Cerebellar nuclear complex (tissue), 1 donor: ENCODE measurements at places on chromosomes 6 and 20.

- no peak for DNase-seq
Measured at GRCh38 chr6:46509063-46509462, 17.8 kb upstream of the RCAN2 start.

DNA sequence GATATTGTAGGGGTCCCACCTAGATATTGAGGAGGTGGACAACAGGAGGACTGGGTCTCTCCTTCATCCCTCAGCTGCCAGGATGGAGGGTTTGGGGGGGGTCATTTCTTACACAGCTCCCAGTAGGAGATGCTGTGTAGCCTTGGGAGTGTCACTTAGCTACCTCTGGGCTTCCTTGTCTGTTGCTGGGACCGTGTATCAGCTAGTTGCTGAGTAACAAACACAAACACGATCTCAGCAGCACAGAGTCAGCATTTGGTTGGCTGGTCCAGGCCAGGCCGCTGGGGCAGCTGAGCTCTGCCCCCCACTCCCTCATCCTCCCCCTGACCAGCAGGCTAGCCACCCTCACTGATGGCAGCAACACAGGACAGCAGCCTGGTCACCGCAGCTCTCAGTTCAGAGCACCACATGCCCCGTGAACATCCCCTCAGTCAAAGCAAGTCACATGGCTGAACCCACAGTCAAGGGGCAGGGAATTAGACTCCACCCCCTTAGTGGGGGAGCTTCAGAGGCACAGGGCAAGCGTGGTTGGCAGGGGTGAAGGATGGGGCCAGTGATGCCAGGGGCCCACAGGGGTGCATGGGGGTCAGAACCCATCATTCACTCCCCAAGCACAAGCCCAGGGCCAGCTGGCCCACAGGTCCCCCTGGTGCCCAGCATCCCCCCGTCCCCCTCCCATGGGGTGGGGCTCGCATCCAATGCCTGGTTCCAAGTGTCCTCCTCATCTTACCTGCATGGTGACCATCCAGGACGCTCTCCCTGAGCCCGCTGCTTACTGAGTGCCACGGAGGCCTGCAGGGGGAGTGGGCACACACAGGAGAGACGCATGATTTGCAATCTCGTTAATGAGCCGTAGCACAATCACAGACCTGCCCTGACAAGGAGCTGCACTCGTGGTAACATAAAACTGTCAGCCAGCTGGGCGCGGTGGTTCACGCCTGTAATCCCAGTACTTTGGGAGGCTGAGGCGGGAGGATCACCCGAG is 112.4 kb downstream of the TAF4 start:
- no peak for DNase-seq

DNA sequence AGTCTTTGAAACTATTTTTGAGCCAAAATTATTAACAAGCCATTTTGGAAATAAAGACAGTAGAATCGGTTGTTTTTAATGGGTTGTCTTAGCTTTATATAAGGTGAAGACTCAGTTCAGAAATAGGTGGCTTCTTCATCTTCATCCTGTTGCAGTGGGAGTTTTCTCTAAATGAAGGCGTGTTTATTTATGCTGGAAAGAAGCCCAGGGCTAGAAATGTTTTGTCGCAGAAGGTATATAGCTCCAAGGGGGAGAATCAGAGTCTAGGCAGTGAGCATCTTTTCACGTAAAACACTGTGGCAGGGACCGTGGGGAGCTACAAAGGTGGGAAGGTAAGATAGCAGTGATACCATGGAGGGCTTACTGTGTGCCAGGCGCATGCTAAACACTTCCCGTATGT is 34.3 kb downstream of the FARS2 start:
- no peak for DNase-seq

GRCh38 chr6:168219804-168220203 is 99.8 kb downstream of the DACT2 start:
- DNase-seq, result no peak

DNA sequence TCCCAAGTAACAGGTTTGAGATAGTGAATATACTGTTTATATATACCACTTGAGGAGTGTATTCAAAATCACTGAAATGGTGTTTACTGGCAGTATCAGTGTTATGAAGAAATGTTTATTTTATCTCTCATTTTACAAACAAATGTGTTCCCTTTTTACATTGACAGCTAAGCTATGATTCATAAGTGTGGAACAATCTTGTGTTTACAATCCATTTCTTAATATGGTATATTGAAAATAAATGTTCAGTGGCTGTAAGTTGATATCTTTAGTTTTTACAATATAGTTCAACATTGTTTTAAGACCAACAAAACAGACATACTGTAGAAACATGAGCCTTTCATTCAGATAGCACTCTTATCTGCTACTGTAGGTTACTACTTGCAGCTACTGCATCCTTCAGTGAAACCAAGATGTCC is 14.3 kb downstream of the PHF3 start:
- no peak for DNase-seq

DNA sequence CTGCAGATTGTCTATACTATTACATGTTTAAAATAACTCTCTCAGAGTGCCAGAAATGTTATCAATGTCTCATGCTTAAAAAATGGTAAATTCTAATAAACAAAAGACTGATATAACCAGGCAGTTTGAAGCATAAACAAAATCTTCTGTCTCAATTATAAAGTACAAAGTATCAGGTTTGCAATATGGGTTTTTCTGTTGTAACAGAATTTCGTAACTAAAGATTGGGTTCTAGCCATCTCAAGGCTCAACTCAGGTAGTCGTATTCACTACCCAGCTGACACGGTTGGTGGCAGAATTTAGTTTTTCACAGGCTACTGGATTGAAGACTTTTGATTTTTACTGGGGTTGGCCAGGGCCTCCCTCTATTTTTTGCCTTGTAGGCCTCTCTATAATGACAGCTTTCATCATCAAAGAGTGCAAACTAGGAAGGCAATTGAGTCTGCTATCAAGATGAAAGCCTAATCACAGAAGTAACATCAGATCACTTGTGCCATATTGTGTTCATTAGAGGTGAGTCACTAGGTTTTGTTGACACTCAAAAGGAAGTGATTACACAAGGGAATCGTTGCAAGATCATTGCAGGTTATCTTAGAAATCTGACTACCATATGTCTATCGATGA is 3.6 kb downstream of the CYP39A1 start:
- DNase-seq, result no peak

DNA sequence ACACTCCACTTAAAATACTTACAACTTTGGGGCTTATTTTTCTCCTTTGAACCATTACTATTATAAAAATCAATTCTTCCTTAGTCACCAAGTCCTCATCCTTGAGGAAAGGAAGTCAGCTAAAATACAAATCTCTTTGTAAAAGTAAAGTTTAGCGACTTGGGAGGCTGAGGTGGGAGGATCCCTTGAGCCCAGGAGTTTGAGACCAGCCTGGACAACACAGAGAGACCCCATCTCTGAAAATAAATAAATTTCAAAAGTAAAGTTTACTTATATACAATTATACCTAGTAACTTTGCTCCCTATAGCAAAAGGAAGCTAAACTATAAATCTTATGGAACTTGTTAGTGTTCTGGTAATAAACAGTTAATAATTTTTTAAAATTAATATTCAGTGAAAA is 40.4 kb downstream of the MYB start:
- no peak for DNase-seq

DNA sequence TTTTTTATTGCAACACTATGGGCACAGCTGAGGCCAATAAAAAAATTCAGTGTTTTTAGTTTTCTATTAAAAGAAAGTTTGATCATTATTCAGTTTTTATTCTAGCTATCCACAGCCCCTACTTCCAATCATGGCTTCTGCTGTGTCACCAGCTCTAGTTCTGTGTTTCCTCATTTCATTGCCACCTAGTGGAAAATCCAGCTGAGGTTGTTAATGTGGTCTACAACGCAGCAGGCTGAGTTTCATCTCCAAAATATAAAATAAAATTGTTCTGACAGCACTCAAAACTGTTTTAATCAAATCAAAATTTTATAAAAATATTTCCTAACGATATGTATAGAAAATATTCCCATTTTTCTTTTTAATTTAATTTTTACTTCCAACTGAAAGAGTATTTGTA is 13.6 kb downstream of the COL9A1 start:
- DNase-seq, result no peak

DNA sequence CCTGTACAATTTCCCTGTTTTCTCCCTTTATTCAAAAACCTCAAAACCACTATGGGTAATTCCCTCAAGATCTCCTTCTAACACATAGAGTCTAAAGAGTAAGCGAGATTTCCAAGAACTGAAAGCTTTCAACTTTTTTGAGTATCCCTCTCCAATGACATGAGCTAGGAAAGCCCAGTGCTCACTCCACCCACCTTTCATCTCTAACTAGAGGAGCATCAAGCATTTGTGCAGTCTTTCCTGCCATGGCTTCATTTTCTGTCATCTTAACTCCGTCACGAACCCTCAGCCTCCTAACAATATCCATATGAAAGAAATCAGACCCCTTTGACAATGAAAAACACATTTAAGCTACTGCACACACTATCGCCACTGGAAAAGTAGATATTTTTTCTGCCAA is 91.9 kb upstream of the SUPT3H start:
- DNase-seq, result no peak

- no peak for DNase-seq
Measured at GRCh38 chr6:705047-705446, 12.1 kb upstream of the EXOC2 start.

DNA sequence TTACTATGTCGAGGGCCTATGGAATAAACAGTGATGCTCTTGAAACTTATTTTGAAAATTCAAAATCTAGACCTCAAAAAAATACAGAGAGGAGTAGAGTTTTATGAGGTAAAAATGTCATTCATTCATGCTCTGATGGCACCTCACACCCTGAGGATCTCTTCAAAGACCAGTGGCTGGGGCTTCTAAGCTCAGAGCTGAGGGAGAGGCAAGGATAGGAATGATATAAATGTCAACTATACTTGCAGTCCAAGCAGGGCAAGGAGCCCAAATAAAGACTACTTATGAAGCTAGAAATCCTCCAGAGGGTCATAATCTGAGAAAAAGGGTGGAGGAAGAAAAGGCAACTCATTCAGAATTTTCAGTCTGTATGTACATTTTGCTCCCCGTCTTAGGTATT is 136.7 kb upstream of the CARMIL1 start:
- no peak for DNase-seq

GRCh38 chr20:38227420-38228360 is 32.8 kb downstream of the KIAA1755 start:
- DNase-seq, result no peak

DNA sequence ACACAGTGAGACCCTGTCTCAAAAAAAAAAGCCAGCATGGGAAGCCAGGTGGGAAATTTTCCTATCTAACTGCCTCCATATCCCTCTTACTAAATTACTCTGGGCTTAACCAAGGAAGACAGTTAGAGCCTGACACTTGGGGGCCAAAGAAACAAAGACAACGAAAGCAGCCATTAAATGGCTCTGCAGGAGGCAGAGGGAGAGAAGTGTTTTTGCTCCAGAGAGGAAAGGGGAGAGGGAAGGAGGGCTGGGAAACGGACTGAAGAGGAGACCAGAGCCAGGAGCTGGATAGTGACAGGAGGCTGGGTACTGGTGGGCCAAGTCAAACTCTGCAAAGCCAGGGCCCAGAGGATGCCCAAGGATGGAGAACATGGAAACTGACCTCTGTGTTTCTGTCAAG is 10.7 kb upstream of the TGIF2 start:
- DNase-seq, result no peak

DNA sequence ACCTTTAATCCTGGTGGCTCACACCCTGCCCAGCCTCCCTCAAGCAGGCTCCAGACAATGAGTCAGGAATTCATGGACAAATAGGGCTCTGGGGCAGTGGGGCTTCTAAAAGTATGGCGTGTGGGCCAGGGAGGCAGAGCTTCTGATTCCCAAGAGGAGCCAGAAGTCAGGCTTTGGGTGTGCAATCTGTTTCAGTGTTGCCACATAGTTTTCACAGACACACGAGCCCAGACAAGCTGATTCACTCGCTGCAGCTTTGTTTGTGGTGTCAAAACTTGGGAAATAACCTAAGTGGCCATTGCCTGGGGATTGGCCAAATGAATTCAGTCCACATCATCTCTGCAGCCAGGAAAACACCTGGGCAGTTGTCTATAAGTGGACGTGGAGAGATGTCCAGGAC is 9.2 kb downstream of the PEDS1 start:
- DNase-seq, result no peak
